Eye (tissue), 1 donor: ENCODE measurements at places on chromosomes 6 and 20.

DNA sequence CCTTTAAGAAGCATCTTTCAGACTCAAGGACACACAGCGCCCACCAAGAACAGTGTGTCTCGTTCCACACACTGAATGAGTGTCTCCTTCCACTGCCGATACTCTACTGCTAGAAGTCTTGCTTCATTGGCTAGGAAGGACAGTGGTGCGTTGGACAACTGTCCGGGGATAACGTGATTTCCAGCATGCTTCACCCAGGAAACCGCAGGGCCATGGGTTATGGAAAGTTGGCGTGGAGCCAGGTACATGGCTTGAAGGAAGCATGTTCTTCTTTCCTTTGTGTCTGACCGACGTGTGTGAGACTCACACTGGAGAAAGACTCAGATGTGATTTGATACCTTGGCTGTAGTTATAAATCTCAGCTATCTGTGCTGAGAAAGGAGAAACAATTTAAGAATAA is 73.2 kb downstream of the SMOC2 start:
- no peak for DNase-seq

- no peak for DNase-seq
Measured at GRCh38 chr6:128659276-128659675, 138.9 kb upstream of the PTPRK start.

- no peak for DNase-seq
Measured at GRCh38 chr6:135163440-135163738, 17.7 kb upstream of the MYB start.

DNA sequence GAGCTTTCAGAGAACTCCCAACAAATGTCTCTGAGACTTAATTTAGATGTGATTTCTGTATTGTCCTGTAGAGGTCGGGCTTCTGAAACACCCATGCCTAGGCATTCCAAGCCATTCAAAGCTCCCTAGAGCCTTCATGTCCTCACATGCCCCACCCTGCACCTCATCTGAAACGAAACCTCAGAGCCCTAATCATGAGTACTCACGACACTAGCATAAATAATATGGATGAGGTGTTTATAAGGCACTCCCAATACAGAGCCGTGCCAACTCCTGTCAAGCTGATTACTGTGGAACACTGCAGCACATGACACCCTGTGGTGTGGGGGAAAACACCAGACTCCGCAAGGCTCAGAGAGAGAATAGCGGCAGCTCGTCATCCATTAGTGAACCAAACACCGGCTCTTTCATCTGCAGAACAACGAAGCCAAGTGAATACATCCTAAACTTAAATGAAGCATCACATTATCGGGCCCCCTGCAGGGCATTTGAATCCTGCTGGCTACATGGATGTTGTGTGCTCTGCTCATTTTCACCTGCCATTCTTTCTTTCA is 83.8 kb downstream of the FNDC1 start:
- DNase-seq: peak; percentile 92

- no peak for DNase-seq
Measured at GRCh38 chr6:161544801-161545480, 271.1 kb upstream of the AGPAT4 start.

DNA sequence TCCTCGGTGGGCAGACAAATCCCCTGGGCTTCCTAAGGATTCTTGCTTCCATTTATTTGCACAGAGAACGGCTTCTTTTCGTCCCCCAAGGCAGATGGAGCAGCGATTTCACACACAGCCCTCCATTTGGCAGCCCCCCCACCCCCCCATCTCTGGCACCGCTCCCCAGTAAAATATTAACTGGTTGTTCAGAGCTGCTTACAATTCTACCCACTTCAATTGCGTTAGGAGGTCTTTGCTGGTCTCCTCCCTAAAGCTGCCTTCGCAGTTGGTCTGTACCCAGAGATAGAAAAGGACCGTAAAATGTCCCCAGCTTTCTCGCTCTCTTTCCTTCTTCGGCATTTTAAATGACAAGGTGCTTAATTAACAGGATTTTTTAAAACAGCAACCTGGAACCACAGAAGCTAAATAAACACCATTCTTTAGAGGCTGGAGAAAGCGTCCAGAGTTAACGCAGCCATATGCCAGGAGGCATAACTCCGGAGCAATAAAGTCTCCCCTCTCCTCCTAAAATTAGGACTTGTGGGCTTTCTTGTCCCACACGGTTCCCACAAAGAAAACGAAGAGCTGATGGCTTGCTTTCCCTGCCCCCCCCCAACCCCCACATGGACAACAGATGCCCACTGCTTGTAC is 1.7 kb upstream of the ZMYND8 start:
- peak; percentile 69 for DNase-seq

GRCh38 chr6:1729133-1729749 is 119.5 kb downstream of the FOXC1 start:
- DNase-seq: peak; percentile 60

DNA sequence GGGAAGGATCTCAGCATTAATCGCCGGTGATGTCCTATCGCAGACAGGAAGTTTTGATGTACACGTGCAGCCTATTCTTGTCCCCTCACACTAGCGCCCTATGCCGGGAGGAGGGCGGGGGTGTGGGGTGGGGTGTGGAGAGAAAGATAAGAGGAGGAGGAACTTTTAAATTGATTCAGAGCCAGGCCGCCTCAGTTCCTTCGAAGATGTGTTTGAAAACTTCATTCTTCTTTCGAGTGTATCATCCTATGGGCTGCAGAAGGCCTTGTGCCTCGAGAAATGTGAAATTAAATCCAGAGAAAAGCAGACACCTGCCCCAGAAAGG is 2.5 kb upstream of the POU3F2 start:
- DNase-seq: peak; percentile 45

DNA sequence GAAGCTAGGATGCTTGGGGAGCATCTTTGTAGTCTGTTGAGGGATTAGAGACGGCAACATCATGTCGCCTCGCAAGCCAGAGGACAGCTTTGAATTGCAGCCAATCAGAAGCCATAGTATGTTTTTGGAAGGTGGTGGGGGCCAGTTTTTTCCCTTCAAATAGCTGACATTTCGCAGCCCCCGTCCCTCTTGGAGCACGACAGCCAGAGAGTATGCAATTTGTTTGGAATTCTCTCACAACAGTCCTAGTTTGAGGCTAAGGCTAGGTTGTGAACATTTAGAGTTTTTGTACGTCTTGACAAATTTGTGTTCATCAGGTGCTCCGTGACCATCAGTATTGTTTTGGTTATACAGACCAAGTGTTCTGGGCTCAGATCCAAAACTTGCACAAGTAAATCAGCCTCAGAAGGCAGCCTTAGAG is 83.3 kb downstream of the PLCB1 start:
- peak; percentile 36 for DNase-seq

- DNase-seq: no peak
Measured at GRCh38 chr6:30157999-30158398, 3.0 kb downstream of the TRIM10 start.

GRCh38 chr6:88997327-88997726 is 33.9 kb upstream of the RNGTT start:
- no peak for DNase-seq

DNA sequence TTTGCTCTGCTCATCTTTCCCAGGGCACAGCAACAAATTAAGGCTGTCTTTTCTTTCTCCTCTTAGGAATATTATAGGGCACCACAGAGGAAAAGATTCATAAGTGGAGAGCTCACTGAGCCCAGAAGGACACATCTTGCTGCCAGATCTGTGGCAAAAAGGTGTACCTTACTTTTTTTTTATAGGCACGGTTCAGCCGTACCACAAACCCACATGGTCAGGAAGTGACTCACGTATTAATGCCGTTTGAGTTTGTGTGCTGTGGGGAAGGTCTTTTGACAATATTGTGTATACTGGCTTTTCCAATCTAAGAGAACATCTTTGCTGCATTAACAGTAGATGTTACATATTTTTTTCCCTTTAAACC is 28.4 kb downstream of the PAQR8 start:
- no peak for DNase-seq

- peak; percentile 97 for DNase-seq
Measured at GRCh38 chr6:39724787-39725631, at the start of gene KIF6. KIF6 (minus strand) TSS chr6:39725408; CDS start chr6:39725310, 98 bp downstream.

GRCh38 chr6:91562955-91563354 is 976.1 kb upstream of the MAP3K7 start:
- DNase-seq: peak; percentile 2

- peak; percentile 84 for DNase-seq
Measured at GRCh38 chr20:5448449-5449118, 131.8 kb upstream of the PROKR2 start.

GRCh38 chr6:14109411-14109826 is 8.2 kb upstream of the CD83 start:
- DNase-seq: no peak

- DNase-seq: no peak
Measured at GRCh38 chr20:61960836-61961235, 104.8 kb downstream of the TAF4 start.

DNA sequence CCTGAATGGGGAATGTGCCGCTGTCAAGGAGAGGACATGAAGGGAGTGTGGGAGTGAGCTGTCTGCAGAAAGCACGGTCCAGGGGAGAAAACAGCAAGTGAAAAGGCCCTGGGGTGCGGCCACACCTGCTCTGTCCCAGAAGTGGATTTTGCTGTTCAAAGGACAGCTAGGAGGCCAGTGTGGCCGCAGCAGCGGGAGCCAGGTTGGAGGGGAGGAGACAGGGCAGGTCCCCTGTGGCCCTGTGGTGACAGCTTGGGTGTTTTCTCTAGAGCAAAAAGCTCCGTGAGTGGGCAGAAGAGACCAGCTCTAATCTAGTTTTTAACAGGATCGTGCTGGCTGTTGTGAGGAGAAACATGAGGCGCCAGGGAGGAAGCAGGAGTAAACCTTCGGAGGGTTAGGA is 4.5 kb upstream of the SLC52A3 start:
- no peak for DNase-seq

GRCh38 chr6:540490-540889 is 116.4 kb downstream of the HUS1B start:
- DNase-seq: no peak

- peak; percentile 82 for DNase-seq
Measured at GRCh38 chr6:53986165-53986720, 125.0 kb upstream of the MLIP start.
